ENCODE measurements at places on chromosomes 6 and 20. TPM values are rescaled to one million over a fixed set of nuclear protein-coding genes. Genes with fewer than 3 reads are reported as not detected.
A peak's percentile ranks its signal among the peaks of the same experiment; 100 is the strongest.

DNA sequence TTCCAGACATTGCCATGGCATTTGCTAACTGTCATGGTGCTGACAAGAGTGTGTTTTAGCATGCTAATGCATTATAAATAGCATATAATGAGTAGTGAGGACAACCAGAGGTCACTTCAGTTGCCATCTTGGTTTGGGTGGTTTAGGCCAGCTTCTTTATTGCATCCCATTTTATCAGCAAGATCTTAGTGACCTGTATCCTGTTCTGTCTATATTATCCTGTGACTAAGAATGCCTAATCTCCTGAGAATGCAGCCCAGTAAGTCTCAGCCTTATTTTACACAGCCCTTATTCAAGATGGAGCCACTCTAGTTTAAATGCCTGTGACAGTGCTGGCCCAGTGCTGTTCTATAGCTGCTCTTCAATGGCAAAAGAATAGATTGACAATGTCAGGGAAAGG, 781.0 kb upstream of the ADGRB3 start:
- no peaks in the 10 kb centered on the region for H3K36me3 ChIP-seq
- H3K27ac ChIP-seq, result no peak overlapping the region
- no peaks in the 10 kb centered on the region for H3K4me1 ChIP-seq
- H3K4me3 ChIP-seq, result no peak overlapping the region
- no peaks in the 10 kb centered on the region for H3K27me3 ChIP-seq
- DNase-seq, result no peak

- no peaks in the 10 kb centered on the region for H3K36me3 ChIP-seq
- no peaks in the 10 kb centered on the region for H3K4me1 ChIP-seq
- H3K27me3 ChIP-seq, result no peaks in the 10 kb centered on the region
- H3K27ac ChIP-seq, result no peak overlapping the region
- DNase-seq, result no peak
These were observed 26.1 kb downstream of the CEP57L1 start for GRCh38 chr6:109121411-109121810.

DNA sequence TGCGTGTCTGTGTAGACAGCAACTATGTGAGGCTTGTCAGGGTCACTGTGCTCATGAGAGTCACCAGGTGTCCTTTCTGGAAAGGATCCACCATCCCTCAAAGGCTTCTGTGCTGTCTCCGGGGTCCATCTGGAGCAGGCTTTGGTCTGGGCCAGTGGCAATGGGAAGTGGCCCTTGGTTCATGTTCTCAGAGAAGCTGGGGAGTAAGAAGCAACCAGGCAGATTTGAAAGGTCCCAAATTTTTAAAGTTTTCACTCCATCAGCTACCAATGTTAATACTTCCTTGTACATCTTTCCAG, 68.2 kb downstream of the GCNT2 start:
- H3K27me3 ChIP-seq, result no peaks in the 10 kb centered on the region
- no peak overlapping the region for H3K4me3 ChIP-seq
- peaks cover 55% of the 10 kb centered on the region for H3K4me1 ChIP-seq

- H3K27ac ChIP-seq, result no peak overlapping the region
- peak; percentile 7 for DNase-seq
- H3K36me3 ChIP-seq, result no peaks in the 10 kb centered on the region
- H3K4me1 ChIP-seq, result no peaks in the 10 kb centered on the region
- H3K4me3 ChIP-seq, result no peak overlapping the region
These were observed 285.4 kb downstream of the THBS2 start for GRCh38 chr6:168968228-168968627.

DNA sequence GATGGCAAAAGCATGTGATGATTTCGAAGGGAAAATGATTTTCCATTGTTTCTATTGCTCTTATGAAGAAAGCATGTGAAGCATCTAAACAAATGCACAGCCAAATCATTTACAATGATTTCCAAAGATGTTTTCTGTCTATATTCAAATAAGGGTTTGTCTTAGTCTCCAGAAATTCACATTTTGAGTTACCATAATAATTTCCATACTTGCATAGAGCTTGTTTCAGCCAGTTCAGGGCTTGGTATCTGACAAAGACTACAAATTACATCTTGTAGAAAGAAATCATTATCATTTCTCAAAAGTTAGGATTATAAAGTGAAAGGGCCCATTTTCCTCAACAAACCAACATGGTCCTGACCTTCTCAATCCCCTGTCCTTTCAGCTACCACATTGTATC, 74.4 kb upstream of the PLEKHG1 start:
- H3K4me3 ChIP-seq, result no peak overlapping the region
- no peak overlapping the region for H3K27ac ChIP-seq
- DNase-seq, result no peak
- no peaks in the 10 kb centered on the region for H3K36me3 ChIP-seq
- no peaks in the 10 kb centered on the region for H3K4me1 ChIP-seq
- no peaks in the 10 kb centered on the region for H3K27me3 ChIP-seq

DNA sequence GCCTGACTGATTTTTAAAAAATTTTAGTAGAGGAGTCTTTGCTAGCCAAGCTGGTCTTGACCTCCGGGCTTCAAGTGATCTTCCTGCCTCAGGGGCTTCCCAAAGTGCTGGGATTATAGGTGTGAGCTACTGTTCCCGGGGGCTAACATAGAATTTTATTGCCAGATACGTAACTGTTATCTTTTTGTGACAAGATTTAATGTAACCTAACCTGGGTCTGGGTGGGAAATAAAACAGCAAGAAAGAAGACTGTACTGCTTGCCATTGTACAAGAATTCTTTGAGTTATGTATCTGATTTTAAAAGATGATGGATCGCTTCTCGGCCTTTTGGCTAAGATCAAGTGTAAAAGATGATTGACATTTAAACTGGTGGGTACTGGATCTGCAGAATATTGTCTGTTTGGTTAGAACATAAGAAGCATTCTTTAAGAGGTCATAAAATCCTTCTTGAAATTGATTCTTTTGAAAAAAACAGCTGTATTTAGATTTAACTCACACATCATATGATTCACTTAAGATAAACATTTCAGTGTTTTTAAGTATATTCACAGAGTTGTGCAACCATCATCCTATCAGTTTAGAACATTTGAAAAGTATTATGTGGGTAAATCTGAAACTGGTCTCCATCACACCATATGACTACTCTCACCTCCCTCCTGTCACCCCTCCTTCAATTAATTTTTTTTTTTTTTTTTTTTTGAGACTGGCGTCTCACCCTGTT, 21.6 kb downstream of the TPX2 start:
- peaks cover 20% of the 10 kb centered on the region for H3K36me3 ChIP-seq
- no peaks in the 10 kb centered on the region for H3K4me1 ChIP-seq
- H3K27me3 ChIP-seq, result no peaks in the 10 kb centered on the region
- no peak for DNase-seq
- no peak overlapping the region for H3K27ac ChIP-seq

- DNase-seq, result no peak
- H3K27me3 ChIP-seq, result peaks cover 39% of the 10 kb centered on the region
- H3K27ac ChIP-seq, result no peak overlapping the region
- H3K4me1 ChIP-seq, result no peaks in the 10 kb centered on the region
These were observed 12.0 kb upstream of the GRM4 start for GRCh38 chr6:34157851-34158250.

GRCh38 chr6:31441365-31442267, 38.2 kb downstream of the MICA start:
- no peak overlapping the region for H3K4me3 ChIP-seq
- peaks cover 10% of the 10 kb centered on the region for H3K27me3 ChIP-seq
- H3K36me3 ChIP-seq, result no peaks in the 10 kb centered on the region

DNA sequence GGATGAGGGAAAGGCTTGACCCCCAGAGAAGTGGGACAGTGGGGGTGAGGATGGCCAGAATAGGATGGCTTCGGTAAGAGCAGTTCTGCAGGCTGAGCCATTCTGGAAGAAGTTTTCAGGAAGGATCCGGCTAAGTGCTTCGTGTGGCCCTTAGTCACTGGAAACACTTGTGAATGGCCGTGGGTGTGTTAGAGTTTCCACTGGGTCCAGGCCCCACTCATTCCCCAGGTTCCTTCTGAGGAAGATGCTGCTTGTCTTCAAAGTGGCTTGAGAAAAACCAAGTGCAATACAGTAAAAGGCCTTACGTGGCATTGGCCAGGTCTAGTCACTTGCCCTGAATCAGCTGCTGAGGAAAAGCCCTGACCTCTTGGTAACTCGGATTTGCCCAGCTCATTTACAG, 27.9 kb downstream of the MANBAL start:
- H3K4me3 ChIP-seq, result no peak overlapping the region
- H3K36me3 ChIP-seq, result no peaks in the 10 kb centered on the region
- no peak for DNase-seq
- H3K4me1 ChIP-seq, result peaks cover 43% of the 10 kb centered on the region
- no peaks in the 10 kb centered on the region for H3K27me3 ChIP-seq
- peak overlapping the region; percentile 84 for H3K27ac ChIP-seq

GRCh38 chr20:57142667-57143066, 123.8 kb downstream of the BMP7 start:
- no peak overlapping the region for H3K4me3 ChIP-seq
- DNase-seq, result no peak
- H3K4me1 ChIP-seq, result no peaks in the 10 kb centered on the region
- H3K36me3 ChIP-seq, result no peaks in the 10 kb centered on the region

- H3K27me3 ChIP-seq, result peaks cover 24% of the 10 kb centered on the region
- DNase-seq, result no peak
- peaks cover 13% of the 10 kb centered on the region for H3K4me1 ChIP-seq
- no peak overlapping the region for H3K27ac ChIP-seq
- no peaks in the 10 kb centered on the region for H3K36me3 ChIP-seq
These were observed 625.7 kb downstream of the HTR1B start for GRCh38 chr6:76837564-76837963.

DNA sequence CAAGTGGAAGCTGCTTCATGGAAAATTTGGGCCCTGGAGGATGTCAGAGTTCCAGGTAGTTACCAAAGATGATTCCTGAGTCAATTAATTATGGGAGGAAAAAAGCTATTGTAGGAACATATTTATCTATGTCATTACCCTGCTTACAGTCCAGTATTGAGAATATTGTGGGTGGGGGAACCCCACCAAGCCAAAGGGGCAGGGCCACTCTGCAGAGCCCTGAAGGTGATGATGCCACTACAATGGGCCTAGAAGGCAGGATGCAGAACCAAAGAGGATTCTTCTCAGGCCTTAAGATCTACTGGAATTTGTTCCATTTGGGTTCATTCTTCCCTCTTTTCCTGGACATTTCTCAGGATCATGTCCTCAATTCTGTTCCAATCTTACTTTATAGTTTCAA, 375.2 kb upstream of the MARCKS start:
- DNase-seq, result no peak
- no peaks in the 10 kb centered on the region for H3K27me3 ChIP-seq
- H3K4me3 ChIP-seq, result no peak overlapping the region
- H3K36me3 ChIP-seq, result no peaks in the 10 kb centered on the region
- H3K4me1 ChIP-seq, result no peaks in the 10 kb centered on the region

DNA sequence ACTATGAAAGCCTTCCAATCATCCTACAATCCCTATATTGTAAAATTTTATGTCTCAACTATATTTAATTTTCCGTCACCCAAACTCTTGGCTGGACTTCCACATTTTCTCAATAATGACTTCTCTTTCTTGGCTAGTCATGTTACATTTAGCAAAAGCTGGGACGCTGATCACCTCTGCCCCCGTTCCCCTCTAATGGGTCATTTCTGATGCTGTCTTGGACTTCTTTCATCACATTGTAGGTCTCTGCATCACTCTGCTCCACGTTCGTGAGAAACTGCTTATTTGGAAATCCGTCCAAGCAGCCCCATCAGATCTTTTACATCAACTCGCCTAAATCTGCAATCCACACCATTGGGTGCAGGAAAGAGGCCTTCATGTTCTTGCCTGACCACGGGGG, 203.8 kb downstream of the MYLK4 start:
- DNase-seq, result no peak
- H3K27me3 ChIP-seq, result no peaks in the 10 kb centered on the region
- H3K4me3 ChIP-seq, result no peak overlapping the region
- H3K4me1 ChIP-seq, result no peaks in the 10 kb centered on the region
- H3K27ac ChIP-seq, result no peak overlapping the region
- no peaks in the 10 kb centered on the region for H3K36me3 ChIP-seq

GRCh38 chr6:161618831-161619454, 345.1 kb upstream of the AGPAT4 start:
- H3K36me3 ChIP-seq, result no peaks in the 10 kb centered on the region
- H3K27ac ChIP-seq, result no peak overlapping the region
- peaks cover 7% of the 10 kb centered on the region for H3K4me1 ChIP-seq
- H3K4me3 ChIP-seq, result no peak overlapping the region

- H3K4me1 ChIP-seq, result no peaks in the 10 kb centered on the region
- H3K36me3 ChIP-seq, result no peaks in the 10 kb centered on the region
- H3K27ac ChIP-seq, result no peak overlapping the region
These were observed 55.7 kb upstream of the SLC23A2 start for GRCh38 chr20:5056801-5057599.

GRCh38 chr6:110277100-110277665, 81.0 kb downstream of the METTL24 start:
- no peak for DNase-seq
- peaks cover 23% of the 10 kb centered on the region for H3K4me1 ChIP-seq
- no peaks in the 10 kb centered on the region for H3K36me3 ChIP-seq
- no peak overlapping the region for H3K27ac ChIP-seq

- no peak overlapping the region for H3K4me3 ChIP-seq
- H3K27ac ChIP-seq, result no peak overlapping the region
- no peak for DNase-seq
- no peaks in the 10 kb centered on the region for H3K4me1 ChIP-seq
- H3K27me3 ChIP-seq, result no peaks in the 10 kb centered on the region
These were observed 365.2 kb downstream of the SYNE1 start for GRCh38 chr6:152271776-152272464.

DNA sequence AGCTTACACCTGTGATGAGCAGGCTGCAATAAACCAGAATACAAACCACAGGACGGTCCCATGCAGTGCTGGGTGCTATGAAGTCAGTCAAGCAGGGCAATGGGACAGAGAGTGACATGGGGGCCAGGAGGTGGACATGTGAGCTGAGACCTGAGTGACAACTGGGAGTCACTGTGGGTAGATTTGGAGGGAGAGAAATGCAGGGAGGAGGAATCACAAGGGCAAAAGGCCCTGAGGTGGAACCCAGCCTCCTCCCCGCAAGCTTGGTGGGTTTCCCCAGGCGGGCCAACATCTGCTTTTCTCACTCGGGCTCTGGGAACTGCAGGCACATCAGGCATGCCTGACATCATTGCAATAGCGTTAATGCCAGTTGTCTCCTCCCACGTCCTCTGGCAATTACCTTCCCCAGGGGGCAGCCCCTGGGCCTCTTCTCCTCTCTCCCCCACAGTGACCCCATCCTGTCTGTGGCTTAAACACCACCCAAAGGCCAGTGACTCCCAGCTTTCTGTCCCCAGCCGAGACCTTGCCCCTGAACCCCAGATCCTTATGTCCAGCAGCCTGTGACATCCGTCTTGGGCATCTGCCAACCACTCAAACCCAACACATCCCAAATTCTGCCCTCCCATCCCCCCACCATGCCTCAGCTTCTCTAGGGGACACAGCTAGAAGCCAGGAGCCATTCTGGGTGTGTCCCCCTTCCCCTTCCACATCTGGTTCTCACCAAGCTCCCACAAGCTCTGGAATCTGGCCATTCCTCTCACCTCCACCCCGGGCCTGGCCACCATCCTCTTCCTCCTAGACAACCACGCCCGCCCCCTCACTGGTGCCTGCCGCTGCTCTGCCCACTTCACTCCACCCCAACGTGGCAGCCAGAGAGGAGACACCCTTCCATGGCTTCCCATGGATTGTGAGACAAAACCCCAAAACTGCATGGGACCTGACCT, 28.2 kb downstream of the PDRG1 start:
- DNase-seq, result peak; percentile 47
- no peak overlapping the region for H3K27ac ChIP-seq
- peaks cover 8% of the 10 kb centered on the region for H3K4me1 ChIP-seq
- H3K36me3 ChIP-seq, result no peaks in the 10 kb centered on the region
- no peak overlapping the region for H3K4me3 ChIP-seq
- H3K27me3 ChIP-seq, result no peaks in the 10 kb centered on the region

GRCh38 chr6:91376686-91377085, 789.8 kb upstream of the MAP3K7 start:
- H3K27me3 ChIP-seq, result no peaks in the 10 kb centered on the region
- DNase-seq, result no peak
- H3K4me1 ChIP-seq, result peaks cover under 1% of the 10 kb centered on the region

Gene MACROD2
- total RNA-seq, result 11.9 TPM

Gene ACAT2
- total RNA-seq, result 101 TPM

Gene PHACTR1
- total RNA-seq, result 6.1 TPM

Gene TTK
- total RNA-seq, result 139 TPM

Gene MEP1A
- not detected for total RNA-seq

Gene MDN1
- 40.7 TPM for total RNA-seq

Gene NR2E1
- 0.25 TPM for total RNA-seq

All from neural progenitor cell (in vitro differentiated cells).